ENCODE measurements at places on chromosomes 3 and 15. TPM values are rescaled to one million over a fixed set of nuclear protein-coding genes. Genes with fewer than 3 reads are reported as not detected.

The ATP13A5 gene
- 0.22 TPM for total RNA-seq

The C3orf22 gene
- not detected for total RNA-seq

The IL1RAP gene
- total RNA-seq: 11.4 TPM

The ELL3 gene
- 5.0 TPM for total RNA-seq

The UTS2B gene
- total RNA-seq: 0.38 TPM

The MESP2 gene
- total RNA-seq: 2.8 TPM

The SERPINI1 gene
- 23.4 TPM for total RNA-seq

The BTLA gene
- total RNA-seq: not detected

The NEK11 gene
- 17.9 TPM for total RNA-seq

The GPR87 gene
- total RNA-seq: 1.3 TPM

The SLCO2A1 gene
- 1.3 TPM for total RNA-seq

The SNX22 gene
- total RNA-seq: 1.1 TPM
